ENCODE measurements at places on chromosomes 5 and 9.

- DNase-seq = no peak
Measured at GRCh38 chr5:36462295-36463021, 143.9 kb upstream of the SLC1A3 start.

- DNase-seq = no peak
Measured at GRCh38 chr9:87451149-87451548, 46.5 kb upstream of the DAPK1 start.

GRCh38 chr9:20447291-20447690, 175.0 kb downstream of the MLLT3 start:
- no peak for DNase-seq

DNA sequence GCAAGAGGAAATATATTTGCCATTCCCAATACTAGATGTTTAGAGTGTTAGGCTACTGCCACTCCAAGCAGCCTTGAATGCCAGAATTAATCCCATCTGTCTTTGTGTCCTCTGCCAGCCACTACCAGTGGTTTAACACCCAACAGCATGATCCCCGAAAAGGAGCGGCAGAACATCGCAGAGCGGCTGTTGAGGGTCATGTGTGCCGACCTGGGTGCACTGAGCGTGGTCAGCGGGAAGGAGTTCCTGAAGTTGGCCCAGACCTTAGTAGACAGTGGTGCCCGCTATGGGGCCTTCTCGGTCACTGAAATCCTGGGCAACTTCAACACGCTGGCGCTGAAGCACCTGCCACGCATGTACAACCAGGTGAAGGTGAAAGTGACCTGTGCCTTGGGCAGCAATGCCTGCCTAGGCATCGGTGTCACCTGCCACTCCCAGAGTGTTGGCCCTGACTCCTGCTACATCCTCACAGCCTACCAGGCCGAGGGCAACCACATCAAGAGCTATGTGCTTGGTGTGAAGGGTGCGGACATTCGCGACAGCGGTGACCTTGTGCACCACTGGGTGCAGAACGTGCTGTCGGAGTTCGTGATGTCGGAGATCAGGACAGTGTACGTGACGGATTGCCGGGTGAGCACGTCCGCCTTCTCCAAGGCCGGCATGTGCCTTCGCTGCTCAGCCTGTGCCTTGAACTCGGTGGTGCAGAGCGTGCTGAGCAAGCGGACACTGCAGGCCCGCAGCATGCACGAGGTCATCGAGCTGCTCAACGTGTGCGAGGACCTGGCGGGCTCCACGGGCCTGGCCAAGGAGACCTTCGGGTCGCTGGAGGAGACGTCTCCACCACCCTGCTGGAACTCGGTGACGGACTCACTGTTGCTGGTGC, 29.3 kb downstream of the AMBP start:
- DNase-seq = no peak

DNA sequence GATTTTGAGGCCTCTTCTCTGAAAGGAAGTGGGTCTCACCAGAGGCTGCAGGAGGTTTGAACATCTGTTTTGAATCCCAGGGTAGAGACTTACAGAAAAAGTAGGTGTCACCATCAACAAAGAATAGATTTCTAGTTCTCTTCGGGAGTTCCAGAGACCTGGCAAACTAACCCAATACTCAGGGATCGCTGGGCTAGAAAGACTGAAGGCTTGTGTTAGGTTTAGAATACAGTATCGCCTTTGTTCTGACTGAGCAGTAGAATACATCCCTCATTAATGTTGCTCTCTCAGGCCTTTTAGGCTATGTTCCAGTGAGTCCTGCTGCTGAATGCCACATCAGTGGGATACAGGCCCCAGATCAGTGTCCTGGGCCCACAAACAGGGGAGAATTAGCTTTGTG, 27.2 kb downstream of the RUSC2 start:
- DNase-seq = no peak

GRCh38 chr9:9099646-9100045, 1300.1 kb upstream of the DMAC1 start:
- no peak for DNase-seq
